Fibroblast of skin of left biceps (primary cell): ENCODE measurements at places on chromosomes 3 and 15.
A peak's percentile ranks its signal among the peaks of the same experiment; 100 is the strongest.

DNA sequence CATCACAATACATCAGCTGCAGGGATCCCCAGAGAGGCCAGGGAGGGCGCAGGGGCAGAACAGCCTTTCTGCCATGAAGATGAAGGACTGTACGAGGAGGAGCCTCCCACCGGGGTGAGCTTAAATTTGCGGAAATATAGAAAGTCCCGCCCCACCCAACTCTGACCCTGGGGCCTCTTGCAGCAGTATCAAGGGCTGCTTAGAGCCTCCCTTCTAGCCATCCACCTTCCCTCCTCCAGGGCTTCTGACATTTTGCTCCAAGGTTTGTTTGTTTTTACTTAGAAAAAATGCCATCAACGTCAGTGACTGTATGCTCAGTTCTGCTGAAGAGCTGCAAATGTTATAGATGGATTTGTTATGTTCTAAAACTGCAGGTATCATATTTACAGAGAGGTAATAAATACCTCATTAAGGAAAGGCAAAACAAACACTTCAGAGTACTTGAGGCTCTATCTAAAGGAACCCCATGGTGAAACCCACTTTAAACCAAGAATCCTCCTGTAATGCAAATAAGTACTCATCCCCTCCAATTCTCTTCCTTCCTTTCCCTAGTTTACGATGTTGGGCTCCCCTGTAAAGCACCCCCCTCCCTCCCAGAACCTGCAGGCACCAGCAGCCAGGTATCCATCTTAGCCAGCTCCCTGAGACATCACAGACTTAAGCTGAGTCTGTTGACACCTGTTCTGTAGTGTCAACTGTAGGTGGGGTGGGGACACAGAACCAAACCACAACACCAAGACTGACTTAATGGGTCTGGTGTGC lies 30.5 kb downstream of the RFTN1 start:
- no peak for DNase-seq

GRCh38 chr15:25943831-25944230 lies 80.7 kb upstream of the ATP10A start:
- DNase-seq = no peak

DNA sequence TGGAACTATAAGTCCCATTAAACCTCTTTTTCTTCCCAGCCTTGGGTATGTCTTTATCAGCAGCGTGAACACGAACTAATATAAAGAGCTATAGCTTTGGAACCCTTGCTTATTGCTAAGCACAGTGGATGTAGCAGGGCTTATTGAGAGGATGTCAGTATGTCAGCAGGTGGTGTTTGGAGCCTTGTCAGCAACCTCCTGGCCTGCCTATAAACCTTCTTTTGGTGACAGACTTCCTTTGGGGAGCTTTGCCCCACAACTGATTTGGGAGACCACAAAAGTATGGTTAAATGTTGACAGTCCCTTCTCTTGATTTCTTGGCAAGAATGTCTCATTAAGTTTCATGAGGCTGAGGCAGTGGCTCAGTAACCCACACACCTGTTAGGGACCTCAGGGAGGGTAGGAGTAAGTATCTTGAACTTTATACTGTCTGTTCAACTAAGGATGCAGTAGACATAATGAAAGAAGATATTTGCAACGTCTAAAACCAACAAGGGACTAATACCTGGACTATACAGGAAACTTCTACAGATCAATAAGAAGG lies 14.8 kb downstream of the CCNDBP1 start:
- DNase-seq = no peak

- no peak for DNase-seq
These were observed 92.7 kb upstream of the CFAP20DC start for GRCh38 chr3:59142556-59142955.

- DNase-seq = no peak
These were observed 82.0 kb downstream of the LIPC start for GRCh38 chr15:58513726-58514336.

GRCh38 chr3:17349093-17349492 lies 393.3 kb downstream of the TBC1D5 start:
- DNase-seq = no peak

DNA sequence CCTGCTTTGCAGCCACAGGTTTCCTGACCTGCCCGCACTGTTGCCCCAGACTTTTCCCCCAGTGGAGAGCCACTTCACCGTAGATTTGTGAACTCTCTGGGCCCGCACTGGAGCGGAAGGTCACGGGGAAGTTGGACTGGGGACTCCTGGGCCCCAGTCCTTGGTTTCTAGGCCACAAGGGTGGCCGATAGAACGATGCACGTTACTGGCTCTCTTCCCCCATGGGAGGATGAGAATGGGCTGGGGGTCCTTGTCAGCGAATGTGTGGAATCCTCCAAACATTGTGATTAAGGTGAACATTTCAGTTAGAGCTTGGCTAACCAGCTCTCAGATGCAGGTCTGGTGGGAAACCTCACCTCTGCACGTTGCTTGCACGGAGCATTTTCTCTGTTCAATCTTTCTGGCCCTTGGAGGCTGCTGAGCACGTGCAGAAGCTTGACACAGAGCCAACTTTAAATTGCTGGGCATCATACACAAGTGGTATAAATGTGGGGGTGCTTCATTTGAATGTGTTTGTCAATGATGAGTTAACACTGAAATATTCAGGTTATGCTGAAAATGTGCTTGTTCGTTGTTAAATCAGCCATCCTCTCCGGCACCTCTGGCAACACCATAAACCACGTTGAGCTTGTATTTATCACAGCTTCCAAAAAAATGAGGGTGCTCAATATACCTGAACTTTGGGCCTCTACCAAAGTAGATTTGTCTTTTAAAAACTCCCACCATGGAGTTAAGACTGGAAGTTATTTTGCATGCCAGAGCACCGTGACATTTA lies 976 bp downstream of the DIS3L start:
- peak; percentile 71 for DNase-seq
